ENCODE measurements at places on chromosomes 1 and 21. TPM values are rescaled to one million over a fixed set of nuclear protein-coding genes. Genes with fewer than 3 reads are reported as not detected.

- H3K27me3 ChIP-seq: peaks cover 1% of the 10 kb centered on the region
- no peak for DNase-seq
- no peak overlapping the region for H3K4me3 ChIP-seq
- H3K4me1 ChIP-seq: peaks cover 26% of the 10 kb centered on the region
- H3K27ac ChIP-seq: no peak overlapping the region
These were observed 3.7 kb upstream of the MRPS15 start for GRCh38 chr1:36467700-36468455.

- H3K36me3 ChIP-seq: peaks cover 7% of the 10 kb centered on the region
- DNase-seq: no peak
- peaks cover 30% of the 10 kb centered on the region for H3K4me1 ChIP-seq
- H3K4me3 ChIP-seq: no peak overlapping the region
- H3K27ac ChIP-seq: peak overlapping the region; percentile 14
These were observed 2.8 kb upstream of the CAPZB start for GRCh38 chr1:19488136-19488535.

- peaks cover 60% of the 10 kb centered on the region for H3K4me1 ChIP-seq
- H3K4me3 ChIP-seq: no peak overlapping the region
- DNase-seq: no peak
- no peak overlapping the region for H3K27ac ChIP-seq
- no peaks in the 10 kb centered on the region for H3K27me3 ChIP-seq
- no peaks in the 10 kb centered on the region for H3K36me3 ChIP-seq
These were observed 64.1 kb downstream of the DNTTIP2 start for GRCh38 chr1:93814795-93815340.

The RABIF gene
- total RNA-seq: 15.3 TPM

The SCCPDH gene
- total RNA-seq: 33.5 TPM
